ENCODE measurements at places on chromosomes 11 and 22.

GRCh38 chr22:40238425-40239344, 61.0 kb downstream of the TNRC6B start:
- DNase-seq = no peak

DNA sequence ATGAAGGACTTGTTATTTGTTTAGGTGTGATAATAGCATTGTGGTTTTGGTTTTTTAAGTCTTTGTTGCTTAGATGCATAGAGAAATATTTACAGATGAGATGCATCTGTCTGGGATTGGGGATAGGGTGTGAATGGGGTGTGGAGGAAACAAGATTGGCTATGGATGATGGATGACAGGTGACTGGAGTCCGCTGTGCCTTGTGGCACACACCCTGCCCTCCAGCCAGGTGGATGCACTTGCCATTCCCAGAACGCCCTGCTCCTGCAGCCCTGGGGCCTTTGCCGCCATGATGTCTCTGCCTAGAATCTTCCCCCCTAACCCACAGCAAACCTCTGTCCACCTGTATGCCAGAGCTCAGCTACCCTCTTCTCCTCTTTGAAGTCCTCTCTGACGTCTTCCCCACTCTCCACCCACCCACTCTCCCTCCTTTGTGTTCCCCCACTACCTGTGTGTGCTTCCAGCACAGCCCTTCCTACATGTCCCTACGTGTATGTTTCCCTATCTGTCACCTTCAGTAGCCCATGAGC, 54.7 kb downstream of the WNT11 start:
- DNase-seq = no peak

- DNase-seq = no peak
Measured at GRCh38 chr22:26245001-26245400, 75.7 kb downstream of the SEZ6L start.

- no peak for DNase-seq
Measured at GRCh38 chr11:119380827-119381180, 686 bp downstream of the USP2 start.

GRCh38 chr11:115502636-115503082, 1.6 kb downstream of the CADM1 start:
- no peak for DNase-seq

DNA sequence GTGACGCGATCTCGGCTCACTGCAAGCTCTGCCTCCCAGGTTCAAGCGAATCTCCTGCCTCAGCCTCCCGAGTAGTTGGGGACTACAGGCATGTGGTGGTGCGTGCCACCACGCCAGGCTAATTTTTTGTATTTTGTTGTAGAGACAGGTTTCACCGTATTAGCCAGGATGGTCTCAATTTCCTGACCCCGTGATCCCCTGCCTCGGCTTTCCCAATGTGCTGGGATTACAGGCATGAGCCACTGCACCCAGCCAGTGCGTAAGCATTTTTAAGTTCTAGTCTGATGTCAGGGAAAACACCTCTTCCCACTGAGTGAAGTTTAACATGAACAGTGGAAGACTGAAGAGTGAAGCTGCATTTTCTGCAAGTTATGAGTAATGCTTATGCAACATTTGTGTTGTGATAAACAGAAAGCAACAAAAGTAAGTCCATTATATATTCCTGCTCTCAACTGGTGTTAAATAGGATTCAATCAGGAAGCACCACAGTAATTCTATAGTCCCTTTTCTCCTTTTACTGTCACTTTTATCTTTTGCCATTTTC, 1219.8 kb upstream of the RAG2 start:
- no peak for DNase-seq

GRCh38 chr11:34331736-34332135, 26.1 kb downstream of the ABTB2 start:
- DNase-seq = no peak
